Substantia nigra (tissue), 51 donors: ENCODE measurements at places on chromosomes 6 and 20.

GRCh38 chr6:157133856-157134255, 189.5 kb downstream of the TMEM242 start:
- no peak for DNase-seq

GRCh38 chr6:136213853-136214252, 36.3 kb downstream of the MTFR2 start:
- DNase-seq: no peak

DNA sequence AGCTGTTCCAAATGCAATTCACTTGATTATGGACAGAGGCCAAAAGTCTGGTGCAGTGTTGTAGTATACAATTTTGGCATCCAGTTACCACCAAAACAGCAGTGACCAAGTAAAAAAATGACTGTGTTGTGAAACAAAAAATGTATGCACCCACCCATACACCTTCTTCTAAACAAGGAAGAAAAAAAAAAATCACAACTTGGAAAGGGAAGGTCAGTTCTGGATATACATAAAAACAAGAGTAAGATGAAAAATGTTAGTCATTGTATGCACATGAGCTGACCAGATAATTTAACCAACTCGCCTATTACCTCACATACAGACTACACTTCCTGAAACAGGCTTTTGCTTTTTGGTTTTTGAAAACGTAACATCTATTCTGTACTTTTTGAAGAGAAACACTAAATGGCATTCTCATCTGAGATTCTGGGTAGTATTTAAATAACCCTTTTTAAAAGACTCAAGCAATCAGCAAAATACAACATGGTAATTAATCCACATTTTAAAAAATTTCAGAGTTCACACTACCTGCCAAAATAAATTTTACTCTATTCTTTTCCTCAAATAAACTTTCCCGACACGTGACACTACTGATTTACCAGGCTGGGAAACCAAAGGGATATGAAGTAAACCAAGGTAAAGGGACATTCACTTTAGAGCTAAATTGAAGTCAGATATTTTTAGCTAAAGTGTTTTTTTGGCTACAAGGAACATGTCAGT, 141.6 kb upstream of the SHLD1 start:
- no peak for DNase-seq

GRCh38 chr6:3899970-3900439, 50.8 kb downstream of the FAM50B start:
- DNase-seq: no peak

- DNase-seq: no peak
These were observed 4.7 kb upstream of the DNAJC5 start for GRCh38 chr20:63890201-63890576.

- no peak for DNase-seq
These were observed 850.8 kb downstream of the EPHA7 start for GRCh38 chr6:92568541-92568940.

GRCh38 chr6:134379076-134379475, 61.2 kb upstream of the SGK1 start:
- no peak for DNase-seq

DNA sequence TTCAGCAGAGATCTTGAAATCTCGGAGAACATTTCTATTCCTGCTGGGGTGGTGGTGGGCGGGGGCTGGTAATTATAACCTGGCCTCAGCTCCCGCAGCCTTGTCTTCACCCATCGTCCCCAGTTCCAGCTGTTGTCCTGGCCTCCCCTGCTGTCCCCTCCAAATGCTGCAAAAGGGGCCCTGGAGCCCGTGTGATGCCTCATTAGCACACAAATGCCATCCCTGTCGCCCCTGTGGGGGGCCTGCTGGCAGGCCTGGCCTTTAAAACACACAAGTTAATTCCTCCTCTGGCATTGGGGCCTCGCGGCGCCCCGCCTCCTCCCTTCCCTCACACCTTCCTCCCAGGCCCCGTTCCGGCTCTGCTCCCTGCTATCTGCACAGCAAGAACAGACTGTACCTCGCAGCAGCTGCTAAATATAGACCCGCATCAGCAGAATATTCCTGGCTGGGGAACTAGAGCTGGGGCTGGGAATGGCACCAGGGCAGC, 85.7 kb downstream of the CDH22 start:
- DNase-seq: no peak

DNA sequence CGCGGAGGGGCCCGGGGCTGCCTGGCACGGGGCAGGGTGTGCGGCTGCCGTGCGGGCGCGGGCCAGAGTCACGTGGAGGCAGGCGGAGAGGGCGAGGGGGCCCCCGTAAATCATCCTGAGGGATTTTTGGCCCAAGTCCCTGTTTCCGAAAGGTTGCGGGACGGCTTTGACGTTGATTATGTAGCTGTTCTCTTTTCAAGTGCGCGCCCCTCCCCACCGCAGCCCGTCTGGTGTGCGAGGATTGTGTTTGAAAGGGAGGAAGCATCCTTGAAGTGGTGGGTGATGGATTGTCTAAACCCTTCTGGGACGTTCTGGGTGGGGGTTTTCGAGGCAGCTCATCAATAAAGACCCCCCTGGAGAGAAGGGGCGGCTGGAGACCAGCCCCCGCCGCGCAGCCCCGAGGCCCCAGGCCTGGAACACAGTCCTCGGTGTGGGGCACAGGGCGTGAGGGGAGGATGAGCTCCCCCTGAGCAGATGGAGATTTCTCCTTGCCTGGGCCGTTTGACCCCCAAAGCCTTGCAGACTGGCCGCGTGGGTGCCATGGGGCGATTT, 7.0 kb upstream of the FOXF2 start:
- no peak for DNase-seq

- DNase-seq: no peak
These were observed 86.6 kb upstream of the PAX1 start for GRCh38 chr20:21618759-21619416.

DNA sequence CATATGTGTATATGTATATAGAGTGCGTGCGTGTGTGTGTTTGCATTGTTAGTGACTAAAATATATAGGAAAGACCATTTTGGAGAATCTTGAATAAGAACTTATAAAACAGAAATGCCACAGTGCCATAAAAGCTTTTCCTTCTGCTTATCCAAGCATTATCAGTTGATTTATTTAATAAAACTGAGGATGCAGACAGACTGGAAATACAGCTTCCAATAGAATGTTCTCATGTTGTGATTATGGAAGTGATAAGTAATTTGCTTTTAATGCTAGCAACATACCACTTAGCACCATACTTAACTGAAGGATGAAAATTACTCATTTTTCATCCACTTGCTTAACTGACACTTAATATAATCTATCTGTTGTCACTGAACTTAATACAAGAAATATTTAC, 820.1 kb downstream of the TFAP2A start:
- DNase-seq: no peak

GRCh38 chr20:23606652-23607049, 934 bp upstream of the CST9 start:
- DNase-seq: peak; percentile 59

DNA sequence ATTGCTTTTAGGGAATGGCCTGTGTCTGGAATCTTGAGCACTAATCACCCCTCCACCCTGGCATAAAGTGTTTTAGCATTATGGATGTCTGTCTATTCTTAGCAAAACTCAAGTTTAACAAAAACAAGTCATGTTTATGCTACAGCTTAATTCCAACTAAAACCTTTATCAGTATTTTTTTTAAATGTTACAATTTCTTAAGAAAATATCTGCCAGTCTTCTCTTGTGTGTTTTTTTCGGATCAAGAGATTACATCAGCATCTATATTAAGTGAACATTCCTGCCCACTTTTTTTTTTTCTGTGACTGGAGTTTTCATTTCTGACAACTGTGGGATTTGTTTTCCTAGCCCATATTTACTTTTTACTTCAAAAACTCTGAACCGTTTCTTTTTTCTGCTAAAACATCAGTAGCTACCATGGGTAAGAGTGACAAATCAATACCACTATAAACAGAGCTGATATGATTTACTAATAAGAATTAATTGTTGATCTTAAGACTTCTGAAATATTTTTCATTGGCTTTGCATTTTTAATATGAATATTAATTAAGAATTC, 94.3 kb downstream of the EDN1 start:
- no peak for DNase-seq

DNA sequence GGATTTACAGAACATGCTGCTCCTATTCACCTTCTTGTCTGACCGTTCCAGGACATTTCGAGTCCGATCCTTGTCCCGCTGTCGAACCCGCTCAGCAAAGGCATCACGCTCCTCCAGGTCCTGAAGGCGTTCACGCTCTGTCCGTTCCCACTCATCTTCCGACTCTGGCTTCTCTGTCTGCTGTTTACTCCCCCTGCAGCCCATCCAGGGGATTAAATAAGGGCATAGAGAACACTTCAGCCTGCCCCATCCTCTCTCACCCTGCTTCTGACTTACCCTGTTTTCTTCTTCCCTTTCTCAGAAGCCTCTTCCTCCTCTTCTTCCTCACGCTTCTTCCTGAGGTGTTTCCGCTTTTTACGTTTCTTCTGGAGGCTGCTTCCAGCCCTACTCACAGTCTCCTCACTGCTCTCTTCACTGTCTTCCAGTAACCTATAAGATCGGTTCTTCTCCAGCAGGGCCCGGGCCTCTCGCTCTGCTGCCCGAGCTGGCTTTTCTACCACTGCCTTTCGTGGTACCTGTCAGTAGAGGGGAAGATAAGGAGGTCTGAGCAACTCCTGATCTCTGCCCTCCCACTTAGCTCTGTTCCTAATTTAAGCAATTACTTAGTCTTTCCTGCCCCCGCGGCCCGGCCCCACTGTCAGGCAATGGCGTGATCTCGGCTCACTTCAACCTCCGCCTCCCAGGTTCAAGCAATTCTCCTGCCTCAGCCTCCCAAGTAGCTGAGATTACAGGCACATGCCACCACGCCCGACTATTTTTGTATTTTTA, 1.9 kb downstream of the DHX16 start:
- no peak for DNase-seq

DNA sequence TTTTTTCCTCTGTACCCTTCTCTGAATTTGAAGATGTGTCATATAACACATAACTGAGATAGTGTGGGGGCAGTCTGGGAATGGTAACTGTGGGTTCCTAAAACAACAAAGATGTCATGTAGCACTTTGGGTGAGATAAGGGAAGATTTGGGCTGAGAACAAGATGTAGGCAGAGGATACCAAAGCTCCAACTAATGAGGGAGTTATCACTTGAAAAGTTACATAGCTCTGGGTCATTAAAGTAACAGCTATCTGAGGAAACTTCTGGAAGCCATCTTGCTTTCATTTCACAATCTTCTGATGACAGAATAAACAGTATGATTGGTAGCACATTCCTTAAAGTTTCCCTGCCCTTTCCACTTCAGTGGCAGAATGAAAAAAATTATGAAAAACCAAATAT, 255.4 kb downstream of the TBX18 start:
- no peak for DNase-seq

- no peak for DNase-seq
These were observed 414.4 kb upstream of the MMS22L start for GRCh38 chr6:97697456-97697855.

DNA sequence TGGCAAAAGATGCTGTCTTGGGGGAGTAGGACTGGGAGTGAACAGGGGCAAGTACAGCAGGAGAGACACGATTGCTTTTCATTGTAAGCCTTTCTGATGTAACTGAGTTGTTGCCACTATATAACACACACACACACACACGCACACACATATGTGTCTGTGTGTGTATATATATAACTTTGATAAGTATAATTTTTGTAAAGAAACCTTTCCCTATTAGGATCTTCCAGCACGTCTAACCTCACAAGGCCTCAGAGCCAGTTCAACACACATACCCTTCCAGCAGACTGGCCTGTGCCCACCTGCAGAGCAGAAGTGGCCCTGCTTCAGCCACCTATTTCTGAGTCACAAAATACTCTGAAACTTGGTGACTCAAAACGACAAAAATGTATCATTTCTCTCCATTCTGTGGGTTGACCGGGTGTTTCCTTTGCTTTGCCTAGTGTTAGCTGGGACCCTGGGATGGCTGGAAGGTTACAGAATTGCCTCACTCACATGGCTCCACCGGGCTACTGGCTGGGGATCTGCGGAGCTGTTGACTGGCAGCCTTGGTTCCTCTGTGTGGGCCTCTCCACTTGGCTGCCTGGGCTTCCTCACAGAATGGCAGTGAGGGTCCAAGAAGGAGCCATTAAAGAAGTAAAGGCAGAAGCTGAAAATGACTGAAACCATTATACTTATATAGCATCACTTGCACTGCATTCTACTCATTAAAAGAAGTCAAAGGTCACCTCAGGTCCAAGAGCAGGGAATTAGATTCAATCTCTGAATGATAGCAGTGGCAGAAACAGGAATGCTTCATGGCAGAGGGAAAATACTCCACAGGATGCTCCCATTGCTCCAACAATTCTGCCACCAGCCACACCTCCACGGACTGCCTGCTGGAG, 126.4 kb downstream of the BANF2 start:
- no peak for DNase-seq

DNA sequence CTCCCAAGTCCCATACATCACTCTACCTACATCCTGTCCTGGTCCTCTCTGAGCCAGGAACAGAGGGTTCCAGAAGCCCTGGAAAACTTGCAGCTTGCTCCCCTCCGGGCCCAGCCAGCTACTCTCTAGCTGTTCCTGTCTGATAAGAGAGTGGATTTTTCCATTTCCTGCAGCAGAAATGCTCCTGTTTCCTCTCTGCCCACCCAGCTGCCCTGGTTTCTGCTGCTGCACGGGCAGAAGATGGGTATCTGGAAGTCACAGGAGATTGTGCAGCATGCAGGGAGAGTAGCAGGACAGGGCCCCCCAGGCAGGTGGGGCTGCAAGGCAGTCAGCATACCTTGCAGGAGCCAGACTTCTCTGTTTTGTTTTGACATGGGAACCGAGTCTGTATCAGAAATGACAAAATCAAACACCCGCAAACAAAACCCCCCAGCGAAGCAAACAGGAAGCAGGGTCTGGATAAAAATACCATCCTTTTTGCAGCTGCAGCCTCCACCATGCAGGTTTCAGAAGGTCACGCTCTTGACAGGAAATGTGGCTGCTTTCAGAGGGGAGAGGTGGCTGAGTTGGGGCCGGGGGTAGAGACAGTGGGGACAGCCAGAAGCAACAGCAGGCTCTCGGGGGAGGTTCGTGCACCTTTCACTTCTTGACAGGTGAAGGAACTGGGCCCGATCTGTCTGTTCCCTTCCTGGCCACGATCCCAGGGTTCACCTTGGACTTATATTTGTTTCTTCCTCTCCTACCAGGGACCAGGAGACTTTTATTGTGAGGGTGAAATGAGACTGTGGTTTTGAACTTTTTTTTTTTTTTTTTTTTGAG, 50.8 kb upstream of the FAM83D start:
- no peak for DNase-seq

DNA sequence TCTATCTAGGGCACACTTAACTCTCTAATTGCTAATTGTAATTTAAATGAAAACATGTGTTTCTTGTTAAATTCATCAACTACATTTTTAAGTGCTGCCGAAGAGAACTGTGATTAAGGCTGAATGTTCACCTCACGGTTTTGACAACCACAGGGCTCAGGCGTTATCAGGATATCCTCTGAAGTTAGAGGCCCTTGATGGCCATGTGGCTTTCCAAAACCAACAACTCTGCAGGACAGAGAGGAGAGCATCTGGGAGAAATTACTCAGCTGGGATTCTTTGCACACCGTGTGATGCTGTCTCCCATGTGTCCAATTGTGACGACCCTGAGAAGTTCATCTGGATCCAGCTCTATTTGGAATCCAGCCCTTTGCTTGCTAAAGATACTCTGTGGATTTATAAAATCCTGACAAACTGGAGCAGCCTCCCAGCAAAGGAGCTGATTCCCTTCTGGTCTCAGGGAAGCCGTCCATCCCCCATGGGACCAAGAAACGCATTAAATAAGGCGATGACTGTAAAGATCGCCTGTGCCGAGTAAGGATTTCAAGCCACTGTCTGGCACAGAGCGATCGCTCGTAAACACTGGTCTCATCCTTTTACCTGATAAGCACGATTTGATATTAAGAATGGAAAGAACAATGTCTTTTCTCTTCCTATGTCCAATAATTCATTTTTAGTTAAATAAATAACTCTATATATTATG, 401.1 kb downstream of the CD83 start:
- no peak for DNase-seq

- DNase-seq: no peak
These were observed 217.2 kb downstream of the CDKAL1 start for GRCh38 chr6:20751293-20751935.
